ENCODE measurements at places on chromosomes 2 and 18. TPM values are rescaled to one million over a fixed set of nuclear protein-coding genes. Genes with fewer than 3 reads are reported as not detected.
A peak's percentile ranks its signal among the peaks of the same experiment; 100 is the strongest.

DNA sequence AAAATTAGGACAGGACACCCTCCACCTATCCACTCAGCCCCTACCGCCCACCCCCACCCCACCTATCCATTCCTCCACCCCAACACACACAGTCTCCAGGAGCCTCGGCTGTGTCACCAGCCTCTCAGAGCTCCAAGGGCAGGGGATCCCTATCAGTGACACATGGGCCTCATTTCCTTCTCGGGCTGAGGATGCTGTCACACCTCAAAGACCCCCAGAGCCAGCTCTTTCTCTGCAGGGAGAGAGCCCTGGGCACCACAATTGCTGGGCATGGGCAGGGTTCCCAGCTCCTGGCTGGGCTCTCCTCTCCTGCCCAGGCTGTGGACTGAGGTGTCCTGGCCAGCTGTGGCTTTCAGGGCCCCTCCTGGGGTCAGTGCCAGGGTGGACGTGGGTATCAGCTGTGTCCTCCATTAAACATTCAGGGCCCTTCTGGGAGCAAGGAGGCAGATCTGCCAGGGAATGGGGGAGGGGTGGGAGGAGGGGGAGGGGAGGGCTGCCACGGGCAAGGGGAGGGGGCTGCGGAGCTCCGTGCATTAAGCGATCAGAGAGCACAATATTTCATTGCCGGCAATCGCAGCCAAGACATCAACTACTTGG lies 14.3 kb upstream of the ECEL1 start:
- H3K36me3 ChIP-seq = no peaks in the 10 kb centered on the region
- H3K27ac ChIP-seq = no peak overlapping the region
- no peak overlapping the region for H3K4me3 ChIP-seq
- no peaks in the 10 kb centered on the region for H3K4me1 ChIP-seq
- no peak for DNase-seq

Gene GAREM1
- total RNA-seq = 1.2 TPM

- no peak overlapping the region for H3K27ac ChIP-seq
- no peaks in the 10 kb centered on the region for H3K27me3 ChIP-seq
- peaks cover 12% of the 10 kb centered on the region for H3K4me1 ChIP-seq
- DNase-seq = no peak
- no peak overlapping the region for H3K4me3 ChIP-seq
Observed at GRCh38 chr2:24886126-24886501, 33.9 kb downstream of the ADCY3 start.

DNA sequence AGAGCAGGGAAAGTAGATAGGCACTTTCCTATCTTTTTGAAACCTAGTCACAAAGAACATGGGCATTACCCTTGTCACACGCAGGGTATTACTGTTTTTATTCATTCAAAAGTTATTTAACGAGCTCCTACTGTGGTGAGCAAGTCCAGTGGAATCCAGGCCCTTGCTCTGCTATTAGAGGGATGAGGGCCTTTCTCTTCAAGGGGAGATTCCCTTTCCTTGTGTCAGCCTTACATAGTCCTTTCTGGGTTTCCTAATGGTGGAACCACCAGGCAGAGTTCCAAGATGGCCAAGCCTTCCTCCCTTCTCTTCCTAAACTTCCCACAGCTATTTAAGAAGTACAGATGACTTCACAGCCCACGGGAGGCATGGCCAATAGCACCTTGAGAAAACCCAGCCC lies 64.6 kb downstream of the SPTBN1 start:
- DNase-seq = peak; percentile 96
- no peak overlapping the region for H3K4me3 ChIP-seq
- H3K27ac ChIP-seq = peak overlapping the region; percentile 68
- peaks cover 50% of the 10 kb centered on the region for H3K4me1 ChIP-seq
- no peaks in the 10 kb centered on the region for H3K27me3 ChIP-seq
- H3K36me3 ChIP-seq = no peaks in the 10 kb centered on the region

Gene SERPINB4
- total RNA-seq = not detected

DNA sequence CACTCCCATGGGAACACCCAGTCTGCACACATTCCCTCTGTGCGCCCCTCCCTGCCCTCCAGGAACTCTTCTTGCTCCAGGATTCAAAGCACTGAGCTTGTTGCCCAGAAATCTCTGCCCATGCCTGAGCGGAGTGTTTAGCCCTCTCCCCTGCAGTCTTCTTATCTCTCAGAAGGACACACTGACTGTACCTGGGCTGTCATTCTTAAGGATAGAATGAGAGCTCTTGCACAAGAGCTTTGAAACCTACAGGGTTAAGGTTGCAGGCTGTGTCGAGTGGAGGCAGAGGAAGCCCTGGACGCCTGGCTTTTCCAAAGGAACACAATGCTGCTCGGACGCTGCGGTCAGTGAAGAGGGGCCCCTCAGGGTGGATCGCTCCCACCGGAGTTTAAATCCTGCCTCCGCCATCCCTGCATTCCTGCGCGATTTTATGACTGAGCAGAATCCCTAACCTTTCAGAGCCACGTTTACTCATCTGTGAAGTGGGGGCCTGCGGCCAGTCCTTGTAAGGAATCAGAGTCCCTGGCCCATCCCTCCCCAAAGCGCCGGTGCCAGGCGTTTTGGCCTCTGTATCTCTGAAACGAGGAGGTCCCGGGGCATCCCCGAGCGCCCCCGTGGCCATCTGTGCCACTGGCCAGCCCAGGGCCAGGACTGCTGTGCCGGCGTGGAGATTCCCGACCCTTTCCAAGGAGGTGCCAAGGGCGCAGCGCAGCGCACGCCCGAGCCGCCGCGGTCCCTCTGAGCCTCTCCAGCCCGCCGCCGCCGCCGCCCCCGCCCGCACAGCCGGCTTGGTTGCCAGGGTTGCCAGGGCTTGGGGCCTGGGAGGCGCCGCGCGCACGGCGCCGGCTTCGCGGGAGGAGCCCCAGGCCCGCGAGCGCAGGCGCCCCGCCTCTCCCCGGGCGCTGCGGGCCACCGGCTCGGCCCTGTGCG lies 58.9 kb downstream of the FAM168B start:
- peaks cover 4% of the 10 kb centered on the region for H3K4me1 ChIP-seq
- H3K27me3 ChIP-seq = no peaks in the 10 kb centered on the region
- no peak overlapping the region for H3K27ac ChIP-seq
- H3K36me3 ChIP-seq = no peaks in the 10 kb centered on the region
- peak; percentile 74 for DNase-seq

Gene PARD6G
- total RNA-seq = 0.22 TPM

DNA sequence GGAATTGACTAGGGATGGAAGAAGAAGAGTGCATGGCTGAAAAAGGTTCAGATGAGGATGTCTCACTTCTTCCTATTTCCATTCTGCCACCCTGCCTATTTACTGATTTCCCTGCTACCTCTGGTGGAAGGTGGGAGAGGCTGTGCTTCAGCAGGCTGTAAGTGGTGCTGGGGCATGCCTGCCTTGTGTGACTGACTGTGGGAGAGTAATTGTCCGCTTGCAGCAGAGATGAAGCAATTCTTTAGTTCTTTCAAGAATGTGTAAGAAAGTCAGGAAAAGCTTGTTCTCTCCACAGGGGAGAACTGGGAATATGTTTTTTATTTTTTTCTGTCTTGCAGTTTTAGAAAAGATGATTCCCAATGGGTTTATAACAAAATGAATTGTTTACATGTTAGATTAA lies 72.5 kb upstream of the NYAP2 start:
- H3K36me3 ChIP-seq = no peaks in the 10 kb centered on the region
- no peak overlapping the region for H3K27ac ChIP-seq
- H3K4me1 ChIP-seq = no peaks in the 10 kb centered on the region
- no peak for DNase-seq
- H3K4me3 ChIP-seq = no peak overlapping the region

Gene PIEZO2
- total RNA-seq = 1.1 TPM
